Thyroid gland (tissue), 4 donors: ENCODE measurements at places on chromosomes 1 and 21.
A peak's percentile ranks its signal among the peaks of the same experiment; 100 is the strongest.

GRCh38 chr1:35369922-35370671 lies 101.6 kb downstream of the ZMYM4 start:
- DNase-seq, result peak; percentile 52
- no peak overlapping the region for H3K4me3 ChIP-seq
- H3K36me3 ChIP-seq, result no peaks in the 10 kb centered on the region

DNA sequence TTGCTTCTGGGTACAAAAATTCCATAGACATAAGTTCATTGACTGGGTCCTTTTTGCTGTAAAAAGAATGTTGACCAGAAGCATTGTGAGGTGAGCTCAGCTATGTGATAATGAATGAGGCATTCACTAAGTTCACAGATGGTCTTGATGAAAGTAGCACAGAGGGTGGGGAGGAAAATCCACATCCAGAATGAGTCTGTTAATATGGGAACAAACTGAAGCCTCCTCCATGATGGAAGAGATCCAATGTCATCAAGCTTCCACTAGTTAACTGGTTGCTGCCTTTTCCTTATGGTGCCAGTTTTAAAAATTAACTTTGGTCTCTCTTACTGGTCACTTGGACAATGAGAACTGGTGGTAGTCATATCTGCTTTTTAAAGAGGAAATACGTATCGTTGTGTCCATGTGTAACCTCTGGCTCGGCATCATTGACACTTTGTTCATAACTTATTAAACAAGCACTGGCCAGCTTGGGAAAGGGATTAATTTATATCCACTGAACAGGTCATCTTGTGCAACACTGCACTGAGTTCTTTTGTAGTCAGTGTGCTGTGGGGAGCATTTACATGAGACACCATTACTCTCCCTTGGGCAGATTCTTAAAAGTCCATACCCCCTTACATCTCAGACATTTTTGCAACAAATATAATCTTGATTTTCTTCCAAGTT lies 88.6 kb downstream of the ADAMTS1 start:
- H3K4me1 ChIP-seq, result no peaks in the 10 kb centered on the region
- no peaks in the 10 kb centered on the region for H3K36me3 ChIP-seq
- no peak overlapping the region for H3K4me3 ChIP-seq

DNA sequence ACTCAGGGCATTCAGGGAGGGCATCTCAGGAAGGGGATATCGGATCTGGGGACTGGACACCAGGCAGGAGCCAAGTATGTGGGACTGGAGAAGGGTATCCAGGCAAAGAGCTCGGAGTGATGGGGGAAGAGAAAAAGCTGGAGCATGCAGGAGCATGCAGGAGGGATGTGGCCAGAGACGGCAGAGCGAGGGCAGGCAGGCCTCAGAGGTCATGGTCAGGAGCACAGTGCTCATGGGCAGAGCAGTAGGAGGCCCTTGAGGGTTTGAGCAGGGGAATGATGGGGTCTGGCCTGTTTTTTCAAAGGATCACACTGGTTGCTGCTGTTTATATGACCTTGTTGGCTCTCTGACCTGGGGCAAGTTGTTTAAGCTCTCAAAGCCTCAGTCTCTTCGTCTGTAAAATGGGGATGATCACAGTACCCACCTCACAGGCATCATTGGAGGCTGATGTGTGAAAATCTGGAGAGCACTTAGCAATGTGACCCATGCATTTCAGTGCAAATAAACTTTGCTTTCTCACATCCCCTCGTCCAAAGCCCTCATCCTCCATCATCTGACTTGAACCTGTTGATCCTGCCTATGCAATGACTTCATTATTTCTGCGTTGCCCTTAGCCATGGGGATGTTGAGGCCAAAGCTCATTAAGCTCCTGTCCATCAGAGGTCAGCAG lies 273.1 kb downstream of the MATN1 start:
- no peaks in the 10 kb centered on the region for H3K27me3 ChIP-seq
- no peaks in the 10 kb centered on the region for H3K36me3 ChIP-seq
- no peaks in the 10 kb centered on the region for H3K4me1 ChIP-seq

- no peak for DNase-seq
- peaks cover 13% of the 10 kb centered on the region for H3K4me1 ChIP-seq
- H3K27ac ChIP-seq, result no peak overlapping the region
- H3K4me3 ChIP-seq, result no peak overlapping the region
- H3K36me3 ChIP-seq, result no peaks in the 10 kb centered on the region
Observed at GRCh38 chr1:200153277-200154055, 126.0 kb downstream of the NR5A2 start.

- no peak overlapping the region for H3K27ac ChIP-seq
- DNase-seq, result peak; percentile 55
- H3K36me3 ChIP-seq, result no peaks in the 10 kb centered on the region
- no peak overlapping the region for H3K4me3 ChIP-seq
Observed at GRCh38 chr1:59903141-59903754, 23.3 kb downstream of the CYP2J2 start.
